Breast epithelium (tissue), 4 donors: ENCODE measurements at places on chromosomes 3 and 15.

DNA sequence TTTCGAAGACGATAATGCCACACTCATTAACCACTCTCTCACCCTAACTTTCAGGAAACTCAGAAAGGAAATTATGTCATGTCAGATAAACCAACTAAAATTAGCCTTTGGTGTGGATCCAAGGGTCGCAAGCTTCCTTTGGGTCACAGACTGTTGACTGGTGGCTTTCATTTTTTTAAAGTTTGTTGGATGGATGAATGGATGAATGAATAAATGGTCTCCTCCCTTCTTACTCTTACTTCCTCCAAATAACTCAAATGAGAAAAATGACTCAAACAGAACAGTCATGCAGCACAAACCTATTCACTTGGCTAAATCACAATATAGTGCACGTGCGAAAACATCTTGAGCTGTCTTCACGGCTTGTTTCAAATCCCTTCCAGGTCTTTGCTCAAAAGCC, 82.9 kb upstream of the HACD2 start:
- H3K4me1 ChIP-seq, result no peaks in the 10 kb centered on the region
- no peak for DNase-seq
- no peaks in the 10 kb centered on the region for H3K36me3 ChIP-seq
- H3K27ac ChIP-seq, result no peak overlapping the region
- H3K27me3 ChIP-seq, result no peaks in the 10 kb centered on the region
- H3K4me3 ChIP-seq, result no peak overlapping the region

DNA sequence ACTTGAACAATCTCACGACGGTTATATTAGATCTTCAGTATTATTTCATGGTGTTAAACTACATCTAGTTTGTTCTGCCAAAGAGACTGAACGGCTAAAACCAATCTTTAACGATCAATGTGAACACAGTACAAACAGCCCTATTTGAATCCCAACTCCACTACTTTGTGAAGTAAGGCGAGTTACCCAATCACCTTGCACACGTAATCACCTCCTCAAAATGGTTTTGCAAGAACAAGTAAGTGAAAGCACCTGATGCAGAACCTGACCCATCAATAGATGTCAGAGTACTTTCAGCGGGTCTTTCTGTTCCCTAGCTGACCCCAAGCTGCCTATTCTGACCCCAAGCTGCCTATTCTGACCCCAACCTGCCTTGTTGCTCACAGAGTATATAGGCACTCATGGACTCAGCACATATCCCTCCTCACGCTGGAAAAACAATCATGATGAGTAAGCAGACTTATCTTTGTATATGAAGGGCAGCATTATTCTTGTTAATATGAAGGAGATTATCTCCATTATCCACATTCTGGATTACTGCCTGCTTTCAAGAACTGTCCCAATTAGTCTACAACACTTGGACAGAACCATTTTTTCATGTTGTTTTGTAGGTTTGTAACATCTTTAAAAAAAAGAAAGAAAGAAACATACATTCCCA, 3.7 kb downstream of the KPNA1 start:
- peaks cover 7% of the 10 kb centered on the region for H3K4me1 ChIP-seq
- H3K27ac ChIP-seq, result no peak overlapping the region
- no peak for DNase-seq

GRCh38 chr15:27323801-27324200, 352.8 kb downstream of the GABRG3 start:
- H3K27me3 ChIP-seq, result no peaks in the 10 kb centered on the region
- no peak overlapping the region for H3K4me3 ChIP-seq
- H3K4me1 ChIP-seq, result no peaks in the 10 kb centered on the region
- H3K27ac ChIP-seq, result no peak overlapping the region
- no peak for DNase-seq

DNA sequence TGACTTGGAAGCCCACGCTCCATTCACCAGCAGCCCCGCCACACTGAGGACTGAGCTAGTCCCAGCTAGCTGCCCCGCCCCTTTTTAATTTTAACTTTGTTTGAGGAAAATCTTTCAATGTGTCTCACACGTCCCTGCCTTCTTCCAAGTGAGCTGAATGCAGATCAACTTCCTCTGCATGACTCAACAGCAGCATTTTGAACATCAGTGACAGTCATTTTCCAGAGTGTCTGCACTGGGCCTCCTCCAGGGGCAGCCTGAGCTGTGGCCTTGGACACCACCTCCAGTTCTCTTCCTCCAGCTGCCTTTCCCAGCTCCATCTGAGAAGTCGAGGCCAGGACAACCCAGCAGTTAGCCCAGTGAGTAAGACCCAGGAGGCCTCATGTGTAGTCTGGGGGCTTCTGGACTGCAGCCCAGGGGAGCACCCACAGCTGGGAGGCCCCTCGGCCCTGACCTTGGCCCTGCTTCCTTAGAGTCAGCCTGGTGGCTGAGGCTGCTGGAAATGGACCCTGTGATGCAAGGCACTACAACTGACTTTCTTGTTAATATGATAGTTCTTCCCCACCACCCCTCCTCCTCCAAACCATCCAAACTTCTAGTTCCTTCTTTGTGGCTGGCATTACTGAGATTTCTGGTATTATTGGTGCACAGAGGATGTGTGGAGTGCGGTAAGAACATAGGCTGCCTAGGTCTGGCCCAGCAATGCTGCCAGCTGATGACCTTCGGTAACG, 21.4 kb upstream of the ESYT3 start:
- H3K27me3 ChIP-seq, result no peaks in the 10 kb centered on the region
- no peaks in the 10 kb centered on the region for H3K4me1 ChIP-seq
- no peaks in the 10 kb centered on the region for H3K36me3 ChIP-seq
- H3K4me3 ChIP-seq, result no peak overlapping the region

DNA sequence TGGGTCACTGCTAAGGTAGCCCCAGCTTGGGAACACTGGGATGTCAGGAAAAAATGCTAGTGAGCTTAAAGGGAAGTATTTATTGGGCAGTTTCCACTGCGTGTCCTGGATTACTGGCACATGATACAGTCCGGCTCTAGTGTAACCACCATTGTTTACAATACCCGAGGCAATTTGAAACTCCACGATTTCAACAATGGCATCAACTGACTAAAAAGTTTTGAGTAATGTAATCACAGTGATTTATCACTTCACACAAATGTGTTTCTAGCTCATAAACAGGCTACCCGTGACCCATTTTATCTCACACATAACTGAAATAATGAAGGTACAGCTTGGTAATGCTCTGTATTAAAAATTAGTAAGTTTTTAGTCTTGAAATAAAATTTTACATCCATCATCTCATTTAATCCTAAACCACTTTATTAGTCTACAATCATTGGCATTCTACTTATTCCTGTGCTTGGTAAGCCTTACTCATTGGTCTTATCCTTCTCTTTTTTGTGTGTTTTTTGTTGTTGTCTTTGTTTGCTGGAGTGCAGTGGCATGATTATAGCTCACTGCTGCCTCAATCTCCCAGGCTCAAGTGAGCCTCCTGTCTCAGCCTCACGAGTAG, 7.6 kb downstream of the ZMAT3 start:
- peak overlapping the region; percentile 26 for H3K27ac ChIP-seq
- H3K36me3 ChIP-seq, result no peaks in the 10 kb centered on the region
- H3K4me3 ChIP-seq, result no peak overlapping the region
- no peak for DNase-seq
- H3K27me3 ChIP-seq, result no peaks in the 10 kb centered on the region
- H3K4me1 ChIP-seq, result no peaks in the 10 kb centered on the region

GRCh38 chr3:171306631-171307030, 153.6 kb downstream of the TNIK start:
- peak overlapping the region; percentile 56 for H3K27ac ChIP-seq
- H3K4me1 ChIP-seq, result no peaks in the 10 kb centered on the region

- no peaks in the 10 kb centered on the region for H3K36me3 ChIP-seq
- H3K4me1 ChIP-seq, result no peaks in the 10 kb centered on the region
- H3K27ac ChIP-seq, result no peak overlapping the region
- H3K27me3 ChIP-seq, result no peaks in the 10 kb centered on the region
- no peak overlapping the region for H3K4me3 ChIP-seq
Observed at GRCh38 chr3:155603302-155603701, 141.6 kb downstream of the PLCH1 start.

DNA sequence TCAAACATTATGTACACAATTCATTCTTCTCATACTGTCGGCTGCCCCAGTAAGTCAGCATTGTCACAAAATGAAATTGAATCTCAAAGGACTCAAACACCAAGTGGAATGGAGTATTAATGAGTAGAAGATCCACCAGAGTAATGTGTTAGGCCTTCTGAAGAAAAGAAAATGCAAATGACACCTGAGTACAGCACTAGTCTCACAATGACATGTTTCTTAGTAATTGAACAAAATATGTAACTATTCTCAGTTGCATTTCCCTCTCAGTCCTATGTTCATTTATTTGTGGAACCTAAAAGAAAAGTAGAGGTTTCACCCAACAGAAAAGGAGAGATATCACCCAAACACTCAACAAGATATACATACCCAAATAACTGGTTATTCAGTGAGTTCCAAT, 283.9 kb upstream of the THBS1 start:
- H3K27ac ChIP-seq, result no peak overlapping the region
- H3K27me3 ChIP-seq, result no peaks in the 10 kb centered on the region
- H3K36me3 ChIP-seq, result no peaks in the 10 kb centered on the region
- DNase-seq, result no peak
- H3K4me3 ChIP-seq, result no peak overlapping the region

DNA sequence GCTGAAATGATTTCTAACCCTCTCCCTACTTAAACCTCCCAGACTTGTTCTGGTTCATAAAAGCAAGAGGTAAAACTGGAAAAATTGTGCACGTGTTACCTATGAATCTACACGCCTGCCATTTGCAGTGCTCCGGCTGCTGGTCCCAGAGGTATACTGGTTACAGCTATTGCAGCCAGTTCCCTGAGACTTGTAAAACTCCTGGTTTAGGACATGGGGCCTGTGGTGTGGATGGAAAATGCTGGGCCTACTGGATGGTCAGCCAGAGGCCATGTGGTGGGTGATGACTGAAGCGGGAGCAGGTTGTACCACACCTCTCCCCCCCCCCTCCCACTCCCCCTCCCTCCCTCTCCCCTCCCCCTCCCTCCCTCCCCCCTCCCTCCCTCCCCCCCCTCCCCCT, 45.0 kb downstream of the SENP2 start:
- H3K36me3 ChIP-seq, result peaks cover 4% of the 10 kb centered on the region
- DNase-seq, result no peak
- H3K27ac ChIP-seq, result no peak overlapping the region
- H3K4me3 ChIP-seq, result no peak overlapping the region
- no peaks in the 10 kb centered on the region for H3K27me3 ChIP-seq

- H3K4me3 ChIP-seq, result no peak overlapping the region
- H3K36me3 ChIP-seq, result no peaks in the 10 kb centered on the region
- DNase-seq, result no peak
- no peaks in the 10 kb centered on the region for H3K27me3 ChIP-seq
- no peaks in the 10 kb centered on the region for H3K4me1 ChIP-seq
- H3K27ac ChIP-seq, result no peak overlapping the region
Observed at GRCh38 chr15:36707884-36708435, 128.5 kb downstream of the CDIN1 start.

DNA sequence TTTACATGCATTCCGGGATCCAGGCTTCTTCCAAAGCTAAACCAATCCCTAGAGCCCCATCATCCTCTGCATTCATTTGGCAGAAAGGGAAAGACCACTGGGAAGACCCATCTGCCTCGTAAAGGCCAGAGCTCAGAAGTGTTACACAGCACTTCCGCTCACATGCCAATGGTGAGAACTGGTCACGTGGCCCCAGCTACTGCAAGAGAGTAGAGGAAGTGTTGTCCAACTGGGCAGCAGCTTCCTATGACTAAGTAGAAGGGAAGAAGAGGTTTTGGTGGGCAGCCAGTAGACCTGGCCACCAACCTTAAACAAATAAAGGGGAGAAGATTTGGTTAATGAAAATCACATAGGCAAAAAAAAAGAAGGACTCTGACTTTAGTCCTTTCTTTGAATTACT, 74.4 kb upstream of the PPP2R3A start:
- H3K36me3 ChIP-seq, result no peaks in the 10 kb centered on the region
- no peak overlapping the region for H3K27ac ChIP-seq
- H3K4me1 ChIP-seq, result no peaks in the 10 kb centered on the region
- no peak overlapping the region for H3K4me3 ChIP-seq

GRCh38 chr15:66623801-66624453, 58.1 kb upstream of the LCTL start:
- H3K27ac ChIP-seq, result no peak overlapping the region
- no peak for DNase-seq
- no peaks in the 10 kb centered on the region for H3K36me3 ChIP-seq

GRCh38 chr15:37099319-37100108, 835 bp downstream of the MEIS2 start:
- H3K36me3 ChIP-seq, result no peaks in the 10 kb centered on the region
- peaks cover 5% of the 10 kb centered on the region for H3K27me3 ChIP-seq

DNA sequence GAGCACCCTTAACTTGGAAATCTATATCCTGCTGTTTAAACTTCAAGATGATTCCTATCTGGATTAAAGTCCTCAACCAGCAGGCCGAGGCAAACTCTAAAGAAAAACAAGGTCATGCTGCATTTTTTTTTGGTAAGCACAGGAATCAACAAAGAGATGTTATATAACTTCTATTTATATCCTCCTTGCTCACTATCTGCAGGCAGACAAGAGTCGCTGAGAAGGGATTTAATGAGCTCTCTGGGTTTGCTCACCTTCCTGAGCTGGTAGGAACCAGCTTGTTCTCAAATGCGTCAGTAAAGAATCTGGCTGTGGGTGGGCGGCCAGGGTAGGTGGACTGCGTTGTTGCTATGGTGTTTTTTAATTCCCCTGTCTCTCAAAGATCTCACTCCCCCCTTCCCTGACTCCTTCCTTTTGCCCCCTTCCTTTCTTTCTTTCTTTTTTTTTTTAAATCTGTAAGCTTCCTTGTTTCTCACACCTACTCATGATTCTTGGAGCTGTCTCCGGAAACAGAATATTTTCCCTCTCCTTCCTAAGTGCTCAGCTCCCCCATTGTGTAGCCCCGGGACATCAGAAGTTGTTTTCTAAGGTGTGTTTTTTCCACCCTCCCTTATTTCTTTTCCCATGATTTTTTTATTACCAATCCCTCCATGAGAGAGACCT, 228.8 kb upstream of the BHLHE40 start:
- no peaks in the 10 kb centered on the region for H3K27me3 ChIP-seq
- H3K4me1 ChIP-seq, result peaks cover 30% of the 10 kb centered on the region
- H3K36me3 ChIP-seq, result no peaks in the 10 kb centered on the region
- DNase-seq, result no peak

DNA sequence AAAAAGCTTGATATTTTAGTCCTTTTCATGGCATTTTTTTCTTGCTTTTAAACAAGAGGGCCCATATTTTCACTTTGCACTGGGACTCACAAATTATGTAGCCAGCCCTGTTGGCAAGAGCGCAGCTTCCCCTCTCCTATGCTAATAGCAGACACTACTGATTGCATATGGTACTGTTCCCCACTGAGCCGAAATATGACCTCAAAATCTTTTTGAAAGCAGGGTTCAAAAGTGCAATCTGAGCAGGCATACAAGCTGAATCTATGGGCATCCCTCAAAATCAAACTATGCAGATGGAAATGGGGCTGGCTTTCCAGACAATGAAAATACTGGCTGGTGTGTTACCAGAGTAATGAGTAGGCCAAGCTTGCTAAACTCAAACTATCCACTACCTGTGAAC, 225.2 kb upstream of the SETMAR start:
- no peak overlapping the region for H3K4me3 ChIP-seq
- H3K4me1 ChIP-seq, result no peaks in the 10 kb centered on the region
- no peak for DNase-seq
- no peaks in the 10 kb centered on the region for H3K27me3 ChIP-seq
- no peaks in the 10 kb centered on the region for H3K36me3 ChIP-seq
